ENCODE measurements at places on chromosomes 2 and 18. TPM values are rescaled to one million over a fixed set of nuclear protein-coding genes. Genes with fewer than 3 reads are reported as not detected.

- DNase-seq, result no peak
These were observed 78.2 kb downstream of the TCF4 start for GRCh38 chr18:55509631-55510324.

GRCh38 chr2:240023792-240024191 is 1.4 kb downstream of the NDUFA10 start:
- no peak for DNase-seq

The AKAIN1 gene
- total RNA-seq, result not detected

The ITGB6 gene
- not detected for total RNA-seq

The LINC00305 gene
- total RNA-seq, result not detected

The STK11IP gene
- 24.5 TPM for total RNA-seq

- DNase-seq, result no peak
These were observed 283.6 kb downstream of the RBM43 start for GRCh38 chr2:150978053-150978452.

DNA sequence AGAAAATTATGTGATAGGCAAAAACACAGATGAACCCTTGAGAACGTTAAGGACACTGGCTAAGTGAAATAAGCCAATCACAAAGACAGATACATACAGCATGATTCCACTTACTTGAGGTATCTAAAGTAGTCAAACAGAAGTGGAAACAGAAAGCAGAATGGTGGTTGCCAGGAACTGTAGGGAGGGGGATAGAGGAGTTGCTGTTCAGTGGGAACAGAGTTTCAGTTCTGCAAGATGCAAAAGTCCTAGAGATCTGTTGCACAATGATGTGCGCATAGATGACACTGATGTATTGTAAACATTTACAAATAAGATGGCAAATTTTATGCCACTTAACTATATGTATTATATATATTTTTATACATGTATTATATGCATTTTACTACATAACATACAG is 59.7 kb downstream of the POLE4 start:
- no peak for DNase-seq

The CAPN10 gene
- 32.3 TPM for total RNA-seq

The FNDC4 gene
- total RNA-seq, result not detected

DNA sequence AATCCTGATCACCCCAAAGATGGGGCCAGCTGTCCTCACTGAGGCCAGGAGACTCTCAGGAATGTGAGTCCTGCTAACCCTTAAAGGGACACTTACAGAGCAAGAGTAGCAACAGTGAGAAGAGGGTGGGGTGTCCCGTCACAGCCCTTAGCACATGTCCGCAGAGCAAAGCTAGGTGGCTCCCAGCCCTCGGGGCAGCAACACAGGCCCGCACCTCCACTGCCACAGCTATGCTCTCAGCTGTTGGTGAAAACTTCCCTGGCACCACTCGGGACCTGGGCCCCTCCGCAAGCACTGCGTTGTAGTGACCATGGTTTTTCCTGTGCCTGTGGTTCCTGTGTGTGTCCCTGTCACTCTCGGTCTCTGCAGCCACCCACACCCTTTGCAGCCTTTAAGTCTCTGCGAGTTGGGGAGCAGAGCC is 76.4 kb upstream of the UXS1 start:
- no peak for DNase-seq

The B4GALT6 gene
- 3.1 TPM for total RNA-seq

DNA sequence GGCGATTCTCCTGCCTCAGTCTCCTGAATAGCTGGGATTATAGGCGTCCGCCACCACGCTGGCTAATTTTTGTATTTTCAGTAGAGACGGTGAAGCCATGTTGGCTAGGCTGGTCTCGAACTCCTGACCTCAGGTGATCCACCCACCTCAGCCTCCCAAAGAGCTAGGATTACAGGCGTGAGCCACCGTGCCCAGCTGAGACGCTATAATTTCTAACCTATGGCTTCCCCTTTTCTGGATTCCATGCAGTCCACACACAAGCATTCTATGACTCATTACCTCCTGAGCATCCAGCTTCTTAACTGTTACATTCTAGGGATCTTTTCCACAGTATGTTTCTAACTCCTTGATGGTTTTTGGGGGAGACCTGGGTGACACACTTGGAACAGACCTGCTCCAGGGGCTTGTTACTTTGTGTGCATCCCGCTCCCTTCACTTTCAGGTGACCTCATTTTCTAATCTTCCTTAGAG is 11.8 kb upstream of the KCMF1 start:
- no peak for DNase-seq

The GALM gene
- total RNA-seq, result 42.0 TPM

- DNase-seq, result peak; percentile 47
These were observed 29.0 kb downstream of the ANO7 start for GRCh38 chr2:241217320-241218031.

DNA sequence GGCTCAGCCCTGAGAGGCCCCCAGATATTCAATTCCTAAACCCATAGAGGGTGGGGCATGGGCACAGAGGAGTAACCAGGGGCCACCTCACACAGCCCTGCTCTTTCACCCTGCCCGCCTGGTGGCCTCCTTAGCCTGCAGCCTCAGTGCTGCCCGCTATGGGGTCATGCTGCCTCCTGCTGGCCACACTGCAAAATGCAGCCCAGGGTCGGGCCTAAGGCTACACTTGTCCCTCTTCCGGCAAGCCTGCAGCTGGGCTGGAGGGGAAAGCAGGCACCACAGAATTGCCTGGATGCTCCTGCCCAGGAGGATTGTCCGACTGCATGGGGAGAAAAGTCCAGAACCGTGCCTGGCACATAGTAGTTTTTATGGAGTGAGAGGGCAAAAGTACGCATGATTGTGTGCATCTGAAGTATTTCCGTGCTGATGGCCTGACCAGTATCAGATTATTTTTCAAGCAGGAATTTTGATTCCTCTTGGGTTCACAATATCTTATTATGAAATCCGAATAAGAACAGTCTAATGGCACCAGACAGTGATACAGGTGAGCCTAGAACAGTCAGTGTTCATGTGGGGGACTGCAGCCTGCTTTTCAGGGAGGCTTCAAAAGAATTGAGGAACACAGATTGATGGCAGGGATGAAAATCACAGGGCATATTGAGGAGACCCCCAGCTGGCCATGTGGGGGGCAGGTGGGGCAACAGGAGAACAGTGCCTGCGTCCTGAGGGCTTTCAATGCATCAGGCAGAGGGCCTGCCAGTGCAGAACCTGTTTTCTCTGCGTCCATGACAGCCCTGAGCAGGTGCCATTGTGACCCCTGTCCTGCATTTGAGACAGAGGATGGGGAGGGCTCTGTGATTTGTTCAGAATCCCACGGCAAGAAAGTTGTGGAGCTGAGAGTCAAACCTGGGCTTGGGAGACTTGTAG is 51.2 kb upstream of the ALPP start:
- peak; percentile 85 for DNase-seq

- DNase-seq, result no peak
These were observed 2.1 kb upstream of the ABCB6 start for GRCh38 chr2:219220652-219221402.

The GKN1 gene
- total RNA-seq, result not detected

- DNase-seq, result peak; percentile 45
These were observed 6.5 kb upstream of the WNT6 start for GRCh38 chr2:218852911-218853667.

- no peak for DNase-seq
These were observed 427.9 kb downstream of the TXNL1 start for GRCh38 chr18:56210520-56210919.

The UGT1A3 gene
- not detected for total RNA-seq
